ENCODE measurements at places on chromosomes 7 and 10.

- DNase-seq, result no peak
Observed at GRCh38 chr10:91208642-91209041, 11.8 kb upstream of the PCGF5 start.

DNA sequence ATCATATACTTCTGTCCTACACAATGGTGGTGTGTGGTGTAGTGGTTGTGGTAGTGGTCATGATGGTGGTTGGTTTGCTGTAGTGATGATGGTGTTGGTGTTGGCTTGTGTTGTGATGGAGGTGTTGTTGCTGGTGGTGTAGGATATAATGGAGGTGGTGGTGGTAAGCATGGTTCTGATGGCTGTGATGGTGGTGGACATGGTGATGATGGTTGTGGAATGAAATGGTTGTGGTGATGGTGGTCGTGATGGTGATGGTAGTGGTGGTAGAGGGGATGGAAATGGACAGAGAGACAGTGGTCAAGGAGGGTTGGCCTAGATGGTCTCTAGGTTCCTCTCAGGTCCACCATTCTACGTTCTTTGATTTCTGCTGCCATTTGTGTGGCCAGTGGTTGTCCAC, 44.7 kb downstream of the FAM241B start:
- no peak for DNase-seq

DNA sequence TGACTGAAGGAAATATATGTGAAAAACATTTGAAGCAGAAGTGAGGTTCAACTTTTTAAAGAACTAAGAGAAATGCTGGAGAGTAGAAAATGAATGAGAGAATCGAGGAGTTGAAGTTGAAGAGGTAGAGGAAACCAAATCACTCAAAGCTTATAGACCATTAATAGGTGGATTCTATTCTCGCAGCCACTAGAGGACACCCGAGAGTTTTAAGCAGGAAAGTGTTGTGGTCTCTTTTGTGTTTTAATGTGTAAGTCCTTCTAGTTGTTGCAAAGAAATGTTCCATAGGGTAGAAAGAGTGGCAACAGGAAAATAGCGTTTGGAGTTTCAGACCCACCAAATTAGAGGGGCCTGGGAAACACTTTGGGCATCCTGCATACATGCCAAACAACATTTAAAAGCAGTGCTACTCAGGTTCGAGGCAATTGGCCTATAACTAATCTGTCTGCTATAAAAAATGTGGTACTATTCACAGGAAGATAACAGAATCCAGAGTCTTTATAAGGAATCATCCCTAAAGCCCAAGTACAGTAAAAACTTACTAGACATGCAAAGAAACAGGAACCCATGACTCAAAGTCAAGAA, 75.3 kb upstream of the TAS2R16 start:
- no peak for DNase-seq

- no peak for DNase-seq
Observed at GRCh38 chr10:90723416-90724068, 134.3 kb downstream of the HTR7 start.

GRCh38 chr7:77531038-77531437, 6.1 kb upstream of the PTPN12 start:
- no peak for DNase-seq

- no peak for DNase-seq
Observed at GRCh38 chr10:124802313-124802675, 675 bp downstream of the ABRAXAS2 start.

DNA sequence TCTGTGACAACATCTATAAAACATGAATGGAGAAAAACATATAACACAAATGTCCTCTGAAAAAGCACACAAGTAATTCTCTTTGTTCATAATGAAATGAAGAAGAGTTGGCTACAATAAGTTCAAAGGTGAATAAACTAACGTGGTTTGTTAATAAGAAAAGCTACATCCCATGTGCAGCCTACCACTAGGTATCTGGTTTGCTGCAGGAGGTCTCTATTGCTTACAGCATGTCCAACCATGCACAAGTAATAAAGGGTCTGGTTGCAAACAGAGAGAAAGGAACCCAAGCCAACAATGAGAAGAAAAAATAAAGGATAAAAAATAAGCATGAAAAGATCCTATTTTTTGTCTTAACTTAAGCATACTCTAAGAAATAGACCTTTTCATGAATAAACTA, 139.2 kb downstream of the CHCHD3 start:
- no peak for DNase-seq

DNA sequence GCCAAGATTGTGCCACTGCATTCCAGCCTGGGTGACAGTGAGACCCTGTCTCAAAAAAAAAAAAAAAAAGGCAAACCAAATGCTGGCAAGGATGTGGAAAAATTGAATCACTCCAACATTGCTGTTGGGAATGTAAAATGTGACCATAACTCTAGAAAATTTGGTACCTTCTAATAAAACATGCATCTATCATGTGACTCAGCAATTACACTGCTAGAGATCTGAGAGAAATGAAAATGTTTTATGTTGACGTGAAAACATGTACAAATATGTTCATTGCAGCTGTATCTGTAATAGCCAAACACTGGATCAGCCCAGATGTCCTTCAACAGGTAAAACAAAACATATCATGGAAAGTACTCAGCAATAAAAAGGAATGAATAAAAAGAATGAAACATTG, 30.8 kb upstream of the SAR1A start:
- DNase-seq, result no peak

Measured in T follicular helper cell (primary cell).